ENCODE measurements at places on chromosomes 1 and 21. TPM values are rescaled to one million over a fixed set of nuclear protein-coding genes. Genes with fewer than 3 reads are reported as not detected.

The LINGO4 gene
- not detected for total RNA-seq

The MMEL1 gene
- 1.8 TPM for total RNA-seq

The TIAM1 gene
- total RNA-seq = 38.5 TPM

The LEFTY1 gene
- total RNA-seq = 0.83 TPM

The VANGL2 gene
- 0.16 TPM for total RNA-seq

Data from activated CD8-positive, alpha-beta T cell treated with anti-CD3 and anti-CD28 coated beads for 36 hours (primary cell).